Stimulated activated CD8-positive, alpha-beta memory T cell treated with anti-CD3 and anti-CD28 coated beads, Interleukin-4, amount 100 ng/mL, for 4 hours (primary cell): ENCODE measurements at places on chromosomes 3 and 15.

DNA sequence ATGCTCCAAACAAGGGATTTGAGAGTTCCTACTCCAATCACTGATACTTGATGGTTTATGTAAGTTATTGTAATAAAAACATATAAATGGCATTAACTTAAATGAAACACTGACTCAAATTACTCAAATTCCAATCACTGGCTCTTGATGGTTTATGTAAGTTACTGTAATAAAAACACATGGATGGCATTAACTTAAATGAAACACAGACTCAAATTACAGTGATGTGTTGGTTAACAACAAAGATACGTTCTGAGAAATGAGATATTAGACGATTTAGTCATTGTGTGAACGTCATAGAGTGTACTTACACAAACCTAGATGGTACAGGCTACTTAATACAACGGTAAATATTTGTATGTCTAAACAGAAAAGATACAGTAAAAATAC, 6.6 kb downstream of the MOBP start:
- no peak for DNase-seq

DNA sequence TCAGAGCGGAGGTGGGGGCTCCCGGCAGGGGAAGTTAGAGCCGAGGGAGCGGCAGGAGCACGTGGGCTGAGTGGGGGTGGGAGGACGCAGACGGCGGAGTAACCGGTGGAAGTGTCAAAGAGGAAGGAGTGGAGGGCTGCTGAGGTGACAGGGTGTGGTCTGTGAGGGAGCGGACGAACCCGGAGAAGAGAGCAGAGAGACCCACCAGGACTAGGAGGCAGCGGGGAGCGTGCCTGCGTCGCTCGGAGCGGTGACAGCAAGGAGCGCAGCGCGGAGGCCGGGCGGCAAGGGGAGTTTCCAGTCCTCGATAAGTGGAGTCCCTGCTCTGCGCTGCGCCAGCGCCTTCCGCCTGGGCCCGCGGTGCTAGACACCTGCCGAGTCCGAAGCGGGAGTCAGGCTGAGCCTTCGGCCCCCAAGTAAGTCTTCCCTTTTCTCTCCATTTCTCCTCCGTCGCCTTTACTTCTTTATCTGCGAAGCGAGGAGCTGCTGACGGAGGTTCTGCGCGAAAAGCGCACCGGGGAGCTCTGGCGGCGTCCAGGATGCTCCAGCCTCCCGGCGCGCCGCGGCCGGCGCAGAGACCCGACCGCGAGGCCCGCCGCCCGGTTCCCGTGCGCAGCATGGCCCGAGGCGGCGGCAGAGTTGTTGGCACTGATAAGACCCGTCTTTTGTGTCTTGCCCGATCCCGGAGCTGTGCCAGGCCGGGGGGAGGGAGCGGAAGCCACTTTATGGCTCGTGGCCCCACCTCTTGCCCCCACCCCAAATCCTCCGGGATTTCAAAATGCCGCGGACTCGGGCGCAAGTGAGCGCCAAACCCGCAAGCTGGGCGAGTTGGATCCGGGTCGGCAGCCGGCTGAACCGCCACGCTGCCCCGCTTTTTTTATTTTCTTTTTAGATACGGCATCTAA, 533.0 kb upstream of the SEMA6D start:
- no peak for DNase-seq

GRCh38 chr15:22939652-22940061, 40.5 kb downstream of the CYFIP1 start:
- no peak for DNase-seq

GRCh38 chr3:143121241-143122088, 1.9 kb downstream of the CHST2 start:
- DNase-seq = peak; percentile 54

- no peak for DNase-seq
Observed at GRCh38 chr3:125108833-125109535, 53.2 kb upstream of the HEG1 start.

- peak; percentile 73 for DNase-seq
Observed at GRCh38 chr3:51686512-51687215, 15.6 kb downstream of the TEX264 start.

DNA sequence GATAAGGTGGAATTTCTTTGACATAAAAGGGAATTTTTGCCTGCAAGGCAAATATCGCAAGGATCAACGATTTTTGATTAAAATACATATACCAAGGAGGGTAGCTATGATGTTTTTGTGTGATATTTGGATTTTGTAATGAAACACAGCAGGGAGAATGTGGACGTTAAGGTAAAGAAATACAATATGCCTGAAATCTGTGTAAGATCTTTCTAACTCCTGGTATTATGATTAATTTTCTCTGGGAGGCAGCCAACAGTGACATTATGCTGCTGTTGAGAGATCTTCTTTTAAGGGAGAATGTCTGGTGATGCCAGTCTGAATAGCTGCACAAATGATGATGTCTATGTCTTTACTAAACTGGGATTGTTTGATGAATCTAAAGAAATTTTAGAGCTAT, 972.2 kb downstream of the SQOR start:
- no peak for DNase-seq

DNA sequence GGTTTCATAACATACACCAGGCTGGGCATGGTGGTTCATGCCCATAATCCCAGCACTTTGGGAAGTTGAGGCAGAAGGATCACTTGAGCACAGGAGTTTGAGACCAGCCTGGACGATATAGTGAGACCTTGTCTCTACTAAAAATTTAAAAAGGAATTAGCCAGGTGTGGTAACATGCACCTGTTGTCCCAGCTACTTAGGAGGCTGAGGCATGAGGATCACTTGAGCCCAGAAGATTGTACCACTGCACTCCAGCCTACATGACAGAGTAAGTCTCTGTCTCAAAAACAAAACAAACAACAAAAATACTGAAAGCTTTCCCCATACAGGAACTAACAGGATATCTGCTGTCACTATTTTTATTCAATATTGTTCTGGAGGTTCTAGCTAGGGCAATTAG, 20.9 kb downstream of the GREM1 start:
- DNase-seq = no peak

DNA sequence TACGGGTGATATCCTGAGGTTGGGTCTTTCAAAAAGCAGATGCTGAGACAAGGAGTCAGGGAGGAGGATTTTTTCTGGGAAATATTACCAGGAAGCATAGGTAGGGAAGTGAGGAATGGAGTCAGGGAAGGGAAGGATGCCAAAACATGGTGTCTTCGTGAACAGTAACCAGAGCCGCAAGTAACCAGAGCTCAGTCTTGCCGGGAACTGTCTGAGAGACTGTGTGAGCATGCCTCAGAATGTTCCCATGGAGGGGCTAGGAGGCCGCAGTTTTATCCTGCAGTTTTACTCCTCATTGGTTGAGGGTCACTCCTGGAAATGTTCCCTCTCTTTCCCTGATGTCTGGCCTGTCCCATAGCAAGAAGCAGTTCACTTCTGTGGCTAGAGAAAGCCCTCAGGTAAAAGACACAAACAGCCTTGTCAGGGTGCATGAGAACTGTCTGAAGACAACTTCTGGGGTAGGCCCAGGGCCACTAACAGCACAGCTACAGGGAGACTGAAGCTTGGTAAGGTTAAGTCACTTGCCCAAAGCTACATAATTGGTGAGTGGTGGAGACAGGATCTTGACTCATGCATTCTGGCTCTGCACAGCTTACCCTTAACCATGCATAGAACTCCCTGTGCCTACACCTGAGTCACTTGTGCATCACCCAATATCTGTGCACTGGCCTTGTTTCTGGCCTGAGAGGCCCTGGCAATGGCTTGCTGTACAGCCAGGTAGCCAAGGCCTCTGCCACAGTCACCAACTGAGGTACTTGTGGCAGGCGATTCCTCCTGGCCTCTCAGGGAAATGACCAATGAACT, 76.3 kb upstream of the FRMD4B start:
- DNase-seq = no peak

- DNase-seq = no peak
Observed at GRCh38 chr3:16810593-16811367, 74.0 kb upstream of the PLCL2 start.

GRCh38 chr15:78049691-78050440, 27.6 kb downstream of the TBC1D2B start:
- no peak for DNase-seq

DNA sequence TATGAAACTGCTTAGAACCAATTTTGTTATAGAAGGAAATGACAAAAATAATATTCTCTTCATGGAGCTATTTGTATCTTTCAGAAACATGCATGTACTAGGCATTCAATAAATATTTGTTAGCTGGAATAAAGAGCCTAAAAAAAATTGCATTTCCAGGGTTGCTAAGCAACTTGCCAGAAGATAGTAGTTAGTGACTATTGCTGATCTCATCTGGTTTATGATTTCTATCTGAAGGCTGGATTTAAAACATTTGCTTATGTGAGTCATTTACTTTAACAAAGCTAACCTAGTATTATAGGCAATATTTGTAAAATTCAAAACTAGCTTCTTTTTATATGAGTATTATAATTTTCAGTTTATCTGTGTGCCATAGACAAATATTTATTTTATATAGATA, 78.3 kb downstream of the NAALADL2 start:
- no peak for DNase-seq

DNA sequence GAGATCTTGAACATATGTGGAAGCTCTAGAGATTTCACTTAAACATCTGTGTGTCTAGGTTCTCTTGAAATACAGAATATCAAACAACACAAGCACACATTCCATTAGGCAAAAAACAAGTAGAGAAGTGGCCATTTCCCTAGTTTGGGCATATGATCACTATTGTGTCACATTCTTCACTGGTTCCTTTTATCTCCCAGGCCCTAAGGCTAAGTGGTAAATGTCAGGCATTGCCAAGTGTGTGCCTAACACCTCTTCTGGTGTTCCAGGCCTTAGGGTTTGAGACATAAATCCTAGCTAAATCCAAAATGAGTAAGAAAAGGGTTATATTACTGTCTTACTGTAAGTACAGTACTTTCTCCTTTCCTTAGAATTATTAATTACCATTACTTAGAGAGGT, 880.1 kb downstream of the PDCD6IP start:
- DNase-seq = no peak

DNA sequence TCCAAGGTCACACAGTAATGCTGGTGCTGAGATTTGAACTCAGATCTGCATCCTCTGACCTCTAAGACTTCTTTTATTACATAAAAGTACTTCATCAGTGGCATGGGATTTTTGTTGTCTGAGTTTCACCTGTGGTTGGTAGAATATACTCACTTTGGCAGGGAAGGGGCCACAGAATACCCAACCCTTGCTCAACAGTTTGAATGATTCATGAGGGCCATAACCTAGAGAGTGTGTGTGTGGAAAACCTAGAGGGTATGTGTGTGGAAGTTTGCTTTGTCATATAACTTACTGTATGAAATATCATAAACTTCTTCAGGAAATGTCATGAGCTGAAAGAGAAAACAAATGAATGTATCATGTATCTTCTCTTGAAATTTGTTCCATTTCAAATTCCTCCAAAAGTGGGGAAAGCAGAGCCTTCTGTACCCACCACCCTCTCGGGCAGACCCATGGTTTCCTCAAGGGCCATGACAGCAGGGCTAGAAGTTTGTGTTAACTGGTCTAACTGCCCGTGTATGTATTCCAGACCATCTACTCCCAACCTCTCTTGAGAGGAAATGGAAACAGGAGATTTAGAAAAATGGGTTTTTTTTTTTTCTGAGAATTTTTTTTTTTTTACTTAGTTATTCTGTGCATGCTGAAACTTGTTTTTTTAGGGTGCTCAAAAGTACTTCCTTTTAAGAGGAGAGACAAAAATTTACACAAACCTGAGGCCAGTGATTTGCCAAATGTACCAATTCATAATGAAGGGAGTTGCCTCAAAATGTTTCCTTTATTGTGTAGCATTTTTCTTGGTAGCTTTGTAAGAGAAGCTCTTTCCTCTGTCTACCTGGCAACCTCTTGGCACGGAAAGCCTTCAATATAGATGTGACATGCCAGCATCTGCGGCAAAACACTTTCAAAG, 127.0 kb downstream of the TPRG1 start:
- no peak for DNase-seq

DNA sequence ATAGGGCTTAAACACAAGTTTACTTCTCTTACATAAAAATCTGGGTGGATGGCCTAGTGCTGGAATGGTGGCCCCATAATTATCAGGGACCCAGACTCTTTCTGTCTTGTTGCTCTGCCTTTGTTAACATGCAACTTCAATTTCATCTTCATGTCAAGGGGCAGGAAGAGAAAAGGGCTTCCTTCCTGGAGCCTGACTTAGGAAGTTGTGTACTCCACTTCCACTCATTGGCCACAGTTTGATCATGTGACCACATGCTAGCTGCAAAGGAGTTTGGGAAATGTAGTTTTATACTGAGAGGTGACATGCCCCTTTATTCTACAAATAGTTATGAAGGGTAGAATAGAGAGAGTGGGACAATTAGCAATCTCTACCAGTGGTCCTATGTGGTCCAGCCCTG, 39.3 kb downstream of the RHCG start:
- no peak for DNase-seq

DNA sequence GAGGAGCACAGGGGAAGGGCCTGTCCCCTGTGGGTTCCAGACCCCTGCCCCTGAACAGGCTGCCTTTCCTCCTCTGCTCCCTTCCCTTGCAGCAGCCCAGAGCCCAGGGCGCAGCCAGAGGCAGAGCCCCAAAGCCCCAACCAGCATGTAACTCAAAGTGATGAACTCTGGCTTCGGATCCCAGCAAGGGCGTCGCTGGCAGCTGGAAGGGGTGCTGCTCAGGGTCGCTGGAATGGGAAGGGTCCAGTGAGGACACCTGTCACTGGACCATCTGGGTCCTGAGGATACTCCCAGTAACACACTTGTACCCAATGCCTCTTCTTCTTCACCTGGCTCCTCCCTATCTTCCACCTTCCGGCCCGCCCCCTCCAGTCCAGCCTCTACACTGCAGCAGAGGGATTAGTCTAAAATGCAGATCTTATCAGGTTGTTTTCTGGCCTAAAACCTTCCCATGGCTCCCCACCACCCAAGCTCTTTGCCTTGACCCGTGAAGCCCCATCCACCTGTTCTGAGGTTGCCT, 64.0 kb downstream of the SLC6A1 start:
- no peak for DNase-seq

DNA sequence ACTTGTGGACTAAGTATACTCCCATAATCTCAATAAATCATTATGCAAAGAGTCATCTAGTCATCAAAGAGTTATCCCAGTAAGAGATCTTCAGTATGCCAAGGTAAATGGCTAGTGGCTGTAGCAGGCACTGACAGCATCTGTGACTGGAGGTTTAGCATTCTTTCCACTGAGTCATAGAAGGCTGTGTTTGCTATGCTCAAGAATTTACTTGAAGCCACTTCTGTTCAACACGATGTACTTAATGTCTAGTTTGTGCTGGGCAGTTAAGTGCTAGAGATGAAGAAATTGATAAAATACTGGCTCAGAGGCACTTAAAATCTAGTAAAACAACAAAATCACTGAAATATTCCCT, 13.0 kb downstream of the ZBED2 start:
- DNase-seq = no peak

- no peak for DNase-seq
Observed at GRCh38 chr3:114307832-114308231, 14.0 kb downstream of the TIGIT start.

GRCh38 chr3:197847866-197848401, 56.9 kb downstream of the LRCH3 start:
- no peak for DNase-seq

DNA sequence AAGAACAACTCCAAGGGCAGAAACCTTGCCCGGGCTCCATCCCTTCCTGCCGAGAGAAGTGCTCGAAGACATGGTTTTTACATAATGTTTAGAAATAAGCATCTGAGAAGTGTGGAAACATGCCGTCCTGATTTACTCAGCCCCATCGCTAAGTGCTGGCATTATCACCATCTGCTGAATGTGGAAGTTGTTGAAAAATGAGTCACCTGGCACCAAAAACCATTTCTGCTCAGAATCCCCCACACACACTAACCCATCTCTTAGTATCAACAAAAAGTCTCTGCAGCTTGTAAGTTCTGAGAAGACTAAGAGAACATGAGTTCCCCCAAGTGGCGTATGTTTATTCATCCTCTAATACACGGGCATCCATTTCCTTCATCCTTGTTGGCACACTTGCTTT, 51.0 kb upstream of the ARL8B start:
- no peak for DNase-seq
